ENCODE measurements at places on chromosomes 4 and X. TPM values are rescaled to one million over a fixed set of nuclear protein-coding genes. Genes with fewer than 3 reads are reported as not detected.
A peak's percentile ranks its signal among the peaks of the same experiment; 100 is the strongest.

Gene SLC9B1
- polyA plus RNA-seq = 0.18 TPM

Gene TEX13D
- not detected for polyA plus RNA-seq

DNA sequence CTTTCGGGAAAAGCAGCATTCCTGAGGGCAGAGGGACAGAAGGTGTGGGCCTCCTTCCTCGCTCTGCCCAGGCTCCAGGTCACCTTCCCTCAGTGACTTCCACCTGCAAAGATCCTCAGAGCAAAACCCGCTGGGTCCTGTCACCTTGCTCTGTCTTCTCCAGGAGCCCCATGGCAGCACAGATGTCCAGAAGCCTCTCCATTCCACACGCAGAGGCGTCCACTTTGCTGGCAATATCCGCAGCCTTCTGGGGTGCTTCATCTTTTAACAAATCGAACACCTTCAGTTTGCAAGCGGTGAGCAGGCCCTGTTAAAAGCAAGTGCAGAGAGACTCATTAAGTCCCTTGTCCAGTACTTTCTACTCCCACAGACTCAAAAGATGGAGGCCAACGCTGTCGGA lies 27.3 kb downstream of the ASMTL start:
- no peak for DNase-seq

DNA sequence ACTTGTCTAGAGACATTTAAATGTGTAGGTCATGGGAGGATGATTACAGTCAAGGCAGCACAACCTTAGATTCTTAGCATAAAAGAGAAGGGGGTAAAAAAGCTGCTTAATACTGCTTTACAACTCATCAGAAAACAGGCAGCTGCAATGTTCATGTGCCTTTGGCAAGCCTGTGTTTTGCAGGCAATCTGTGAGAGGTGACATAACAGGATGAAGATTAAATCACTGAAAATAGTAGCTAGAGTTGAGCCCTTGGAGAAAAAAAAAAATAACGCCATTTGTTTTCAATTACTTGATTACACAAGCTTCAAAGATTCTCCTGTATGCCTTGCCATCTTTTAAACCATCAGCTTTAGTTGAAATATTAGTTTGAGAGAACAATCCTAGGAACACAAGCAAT lies 847.6 kb upstream of the LCORL start:
- DNase-seq = no peak

Gene RBBP7
- polyA plus RNA-seq = 89.5 TPM

Gene MSX1
- polyA plus RNA-seq = 12.1 TPM

DNA sequence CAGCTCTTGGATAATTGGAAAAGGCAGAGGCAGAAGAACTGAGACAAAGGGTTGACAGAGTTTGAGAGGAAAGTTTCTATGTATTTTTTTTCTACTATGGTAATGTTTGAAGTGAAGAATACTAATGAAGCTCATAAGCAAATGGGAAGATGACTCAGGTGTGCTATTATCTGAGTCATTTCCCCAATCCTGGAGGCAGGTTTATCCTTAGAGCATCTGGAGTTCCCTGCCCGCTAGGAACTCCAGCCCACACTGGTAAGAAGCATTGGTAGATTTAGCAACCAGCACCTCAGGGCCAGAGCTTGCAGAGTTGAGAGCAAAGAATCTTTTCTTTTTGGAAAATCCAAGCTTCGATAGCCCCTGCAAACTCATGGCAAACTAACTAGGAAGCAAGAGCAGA lies 55.2 kb downstream of the DOCK11 start:
- no peak for DNase-seq

DNA sequence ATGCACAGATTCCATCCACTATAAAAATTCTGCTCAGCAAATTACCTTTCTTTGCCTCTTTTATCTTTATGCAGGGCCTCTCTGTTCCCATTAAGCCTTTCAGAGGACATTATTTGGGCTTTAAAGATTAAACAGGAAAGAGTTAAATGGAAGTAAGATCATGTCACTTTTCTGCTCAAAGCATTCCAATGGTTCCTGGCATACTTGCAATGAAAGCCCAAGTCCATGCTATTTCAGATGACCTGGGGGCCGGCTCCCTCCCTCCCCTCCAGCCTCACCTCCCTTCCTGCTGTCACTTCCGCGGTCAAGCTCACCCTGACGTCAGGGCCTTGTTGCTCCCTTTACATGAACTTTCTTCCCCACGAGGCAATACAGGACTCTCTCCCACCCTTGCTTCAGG lies 125.5 kb downstream of the C4orf51 start:
- DNase-seq = peak; percentile 80

DNA sequence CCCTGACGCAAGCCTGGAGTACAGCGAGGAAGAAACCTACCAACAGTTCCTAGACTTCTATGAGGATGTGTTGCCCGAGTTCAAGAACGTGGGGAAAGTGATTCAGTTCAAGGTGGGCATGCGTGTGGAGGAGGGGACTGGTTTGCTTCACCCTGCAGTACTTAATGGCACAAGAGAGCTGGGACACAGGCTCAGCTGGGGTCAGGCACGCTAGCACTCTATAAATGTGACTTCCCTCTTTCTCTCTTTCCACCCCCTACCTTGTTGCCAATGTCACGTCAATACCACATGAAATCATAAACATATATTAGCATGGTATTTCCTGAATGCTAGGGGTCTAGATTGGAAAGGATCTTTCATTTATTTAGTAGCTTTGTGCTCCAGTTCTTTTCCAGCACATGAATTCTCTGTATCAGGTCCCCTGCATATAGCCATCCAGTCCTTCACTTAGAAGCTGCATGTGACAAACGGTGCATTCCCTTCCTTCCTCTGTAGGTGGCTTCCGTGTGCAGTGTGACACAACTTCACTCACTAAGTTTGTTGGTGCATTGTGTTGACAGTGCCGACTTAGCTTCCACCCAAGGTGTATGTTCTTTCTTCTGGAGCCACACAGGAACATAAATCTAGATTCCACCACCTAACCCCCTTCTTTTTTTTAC lies 25.6 kb downstream of the ZRSR2 start:
- DNase-seq = peak; percentile 5

GRCh38 chr4:763922-764321 lies 58.3 kb downstream of the PCGF3 start:
- no peak for DNase-seq

Gene NAP1L3
- 0.03 TPM for polyA plus RNA-seq

- peak; percentile 9 for DNase-seq
Observed at GRCh38 chr4:84870398-84871163, 95.9 kb downstream of the WDFY3 start.
